Activated CD4-positive, alpha-beta T cell treated with anti-CD3 and anti-CD28 coated beads for 24 hours (primary cell): ENCODE measurements at places on chromosomes 6 and 20.

DNA sequence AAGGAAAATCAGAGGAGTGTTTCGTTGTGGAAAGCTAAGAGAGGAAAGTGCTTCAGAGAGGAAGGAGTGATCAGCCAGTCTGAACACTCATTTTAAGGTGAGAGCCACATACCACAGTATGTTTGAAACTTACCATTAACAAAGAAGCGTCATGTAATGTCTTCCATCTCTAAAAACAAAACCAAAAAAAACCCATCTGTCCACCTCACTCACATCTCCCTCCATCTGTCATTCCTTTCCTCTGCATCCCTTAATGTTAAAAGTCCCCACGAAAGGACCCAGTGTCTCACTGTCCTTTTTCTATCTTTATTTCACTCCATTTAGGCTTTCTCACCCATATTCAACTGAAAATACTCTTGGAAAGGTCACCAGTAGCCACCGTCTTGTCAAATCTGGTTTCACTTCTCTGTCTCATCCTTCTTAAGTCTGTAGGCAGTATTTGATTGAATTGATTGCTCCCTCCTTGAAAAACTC lies 59.4 kb upstream of the GNRH2 start:
- DNase-seq: no peak

DNA sequence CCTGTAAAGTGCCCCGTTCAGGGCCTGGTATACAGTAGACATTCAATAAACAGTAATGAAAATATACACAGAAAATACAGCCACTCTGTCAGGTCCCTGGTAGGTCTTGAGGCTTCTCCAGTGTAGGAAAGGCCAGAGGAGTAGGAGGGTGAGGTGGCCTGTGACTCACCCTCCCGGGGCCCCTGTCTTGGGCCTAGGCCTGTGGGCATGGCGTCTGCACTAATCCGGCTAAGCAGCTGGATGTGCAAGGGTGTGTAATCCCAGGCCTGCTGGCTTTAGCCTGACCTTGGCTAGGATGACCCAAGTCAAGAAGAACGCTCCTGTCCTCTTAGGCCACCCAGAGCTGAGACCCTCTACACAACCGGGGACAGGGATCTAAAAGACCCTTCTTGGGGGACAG lies 84.9 kb downstream of the KCNB1 start:
- DNase-seq: no peak

DNA sequence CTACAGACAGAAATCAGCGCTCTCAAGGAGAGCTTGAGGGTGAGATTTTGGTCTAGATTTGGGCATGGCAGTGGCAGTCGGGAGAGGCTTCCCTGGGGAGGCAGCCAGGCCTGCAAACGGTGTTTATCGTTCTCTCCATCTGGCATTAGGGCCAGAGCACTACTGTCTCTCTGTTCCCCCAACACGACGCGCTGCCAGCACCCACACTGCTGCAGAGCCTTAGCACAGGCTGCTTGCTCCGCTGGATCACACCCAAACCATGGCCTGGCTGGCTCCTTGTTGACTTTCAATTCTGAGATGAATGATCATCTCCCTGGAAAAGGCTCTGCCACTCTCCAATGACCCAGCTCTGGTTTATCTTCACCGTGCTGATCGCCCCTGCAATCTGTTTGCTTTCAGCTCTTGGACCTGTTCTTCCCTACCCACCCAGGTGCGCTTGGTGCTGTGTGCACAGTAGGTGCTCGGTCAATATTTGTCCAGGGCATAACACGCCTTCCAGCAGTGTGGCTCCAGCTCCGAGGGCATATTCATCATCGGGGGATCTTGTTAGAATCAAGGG lies 106.1 kb downstream of the TFAP2C start:
- no peak for DNase-seq

DNA sequence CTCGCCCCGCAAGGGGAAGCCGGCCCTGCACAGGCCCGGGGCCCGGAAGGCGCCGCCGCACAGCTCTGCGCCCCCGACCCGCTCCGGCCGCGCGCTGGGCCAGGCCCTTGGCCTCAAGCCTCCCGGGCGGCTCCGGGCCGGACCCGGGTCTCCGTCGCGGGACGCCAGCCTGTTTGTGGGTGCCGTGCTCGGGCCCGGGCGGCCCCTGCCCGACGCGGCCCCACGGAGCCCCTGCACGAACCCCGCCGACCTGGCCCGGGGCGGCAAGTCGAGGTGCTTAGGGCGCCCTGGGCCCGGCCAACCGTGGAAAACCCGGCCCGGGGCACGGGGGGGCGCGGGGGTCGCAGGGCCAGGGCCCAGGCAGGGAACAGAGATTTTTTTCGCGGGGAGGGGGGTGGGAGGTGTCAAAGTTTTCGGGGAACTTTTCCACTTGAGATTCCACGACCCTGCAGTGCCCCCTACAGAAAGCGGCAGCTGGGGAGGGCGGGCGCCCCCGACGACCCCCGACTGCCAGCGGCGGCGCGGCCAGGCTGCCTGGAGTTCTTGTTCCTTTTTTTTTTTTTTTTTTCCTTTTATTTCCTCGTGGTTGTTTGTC lies 805 bp upstream of the STX16 start:
- DNase-seq: no peak

- no peak for DNase-seq
These were observed 84.2 kb downstream of the EPB41L2 start for GRCh38 chr6:130978660-130979396.

DNA sequence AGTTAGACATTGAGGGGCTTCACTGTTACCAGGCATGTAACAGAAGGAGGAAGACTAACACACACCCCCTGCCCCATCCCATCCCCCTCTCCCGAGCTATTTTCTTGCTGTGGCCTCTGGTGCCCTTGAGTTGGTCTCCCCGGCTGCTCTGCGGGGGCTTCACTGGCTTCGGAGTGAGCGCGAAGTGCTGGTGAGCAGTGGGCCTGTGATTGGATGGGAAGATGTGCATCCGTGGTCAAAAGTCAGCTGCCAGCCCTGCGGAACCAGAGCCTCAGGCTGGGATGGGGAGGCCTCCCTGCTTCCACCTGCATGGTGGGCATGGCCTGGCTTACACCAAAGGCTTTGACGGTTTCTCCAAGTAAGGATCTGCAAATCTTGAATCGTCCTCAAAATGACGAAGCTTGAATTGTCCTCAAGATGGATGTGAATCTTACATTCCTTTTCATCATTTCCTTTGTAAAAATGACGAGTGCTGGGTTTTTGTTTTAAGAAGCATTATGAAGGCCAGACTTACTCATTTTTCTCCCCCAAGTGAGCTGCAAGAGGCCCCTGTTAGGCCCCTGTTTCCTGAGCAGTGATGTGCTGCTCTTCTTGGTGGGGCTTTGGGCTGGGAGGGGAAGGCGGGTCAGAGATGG lies 23.7 kb downstream of the SPATA2 start:
- no peak for DNase-seq

DNA sequence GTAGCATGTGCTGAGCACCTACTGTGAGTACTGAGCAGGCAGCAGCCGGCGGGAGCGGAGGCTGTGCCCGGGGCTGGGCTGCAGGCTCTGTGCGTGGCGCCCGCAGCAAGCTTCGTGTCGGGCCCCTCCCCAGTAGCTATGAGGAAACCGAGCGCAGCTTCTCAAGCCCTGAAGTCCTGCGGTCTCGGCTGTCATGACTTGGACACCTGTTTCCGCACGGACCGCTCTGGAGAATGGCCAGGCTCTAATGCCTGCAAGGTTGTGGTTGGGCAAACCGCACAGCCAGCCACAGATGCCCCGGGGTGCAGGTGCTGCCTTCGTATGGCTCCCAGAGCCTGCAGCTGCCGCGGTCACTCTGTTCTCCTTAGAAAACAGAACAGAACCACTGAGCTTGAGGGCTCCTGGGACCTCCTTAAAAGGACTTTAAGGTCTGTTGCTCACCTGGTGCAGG lies 33.7 kb downstream of the PYGB start:
- no peak for DNase-seq

DNA sequence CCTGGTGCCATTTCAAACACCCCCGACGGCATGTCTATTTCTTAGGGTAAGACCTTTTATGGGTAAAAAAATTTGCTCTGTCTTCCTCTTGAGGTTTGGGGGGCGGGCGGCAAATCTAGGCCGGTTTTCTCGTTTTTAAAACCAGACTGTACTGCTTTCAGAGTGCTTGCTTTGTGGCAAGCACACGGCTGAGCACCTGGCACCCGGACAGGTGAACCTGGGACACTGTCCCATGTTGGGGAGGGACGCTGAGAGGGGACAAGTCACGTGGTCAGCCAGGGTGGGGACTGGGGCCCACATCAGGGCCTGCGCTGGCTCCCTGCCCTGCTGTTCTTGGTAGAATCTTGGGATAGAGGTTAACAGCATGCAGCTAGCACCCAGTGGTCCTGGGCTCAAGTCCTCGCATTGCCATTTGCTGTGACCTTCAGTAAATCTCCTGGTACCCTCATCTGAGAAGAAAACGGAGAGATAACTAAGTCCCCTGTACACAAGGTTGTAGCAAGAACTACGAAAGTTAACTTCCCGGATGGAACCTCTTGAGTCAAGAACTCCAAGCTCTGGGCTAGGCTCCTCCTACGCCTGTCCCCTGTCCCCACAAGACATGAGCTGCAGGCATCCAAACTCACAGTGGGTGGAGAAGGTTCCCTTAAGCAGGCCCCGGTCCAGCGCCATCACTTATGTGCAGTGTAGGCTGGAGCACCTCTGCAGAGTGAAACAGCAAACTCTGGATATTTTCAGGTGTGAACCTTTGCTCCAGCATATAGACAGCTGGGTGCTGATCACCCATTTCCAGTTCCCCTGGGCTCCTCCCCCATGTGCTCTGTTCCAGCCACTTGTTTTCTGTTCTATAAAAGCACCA lies 41.7 kb downstream of the PMEPA1 start:
- no peak for DNase-seq

DNA sequence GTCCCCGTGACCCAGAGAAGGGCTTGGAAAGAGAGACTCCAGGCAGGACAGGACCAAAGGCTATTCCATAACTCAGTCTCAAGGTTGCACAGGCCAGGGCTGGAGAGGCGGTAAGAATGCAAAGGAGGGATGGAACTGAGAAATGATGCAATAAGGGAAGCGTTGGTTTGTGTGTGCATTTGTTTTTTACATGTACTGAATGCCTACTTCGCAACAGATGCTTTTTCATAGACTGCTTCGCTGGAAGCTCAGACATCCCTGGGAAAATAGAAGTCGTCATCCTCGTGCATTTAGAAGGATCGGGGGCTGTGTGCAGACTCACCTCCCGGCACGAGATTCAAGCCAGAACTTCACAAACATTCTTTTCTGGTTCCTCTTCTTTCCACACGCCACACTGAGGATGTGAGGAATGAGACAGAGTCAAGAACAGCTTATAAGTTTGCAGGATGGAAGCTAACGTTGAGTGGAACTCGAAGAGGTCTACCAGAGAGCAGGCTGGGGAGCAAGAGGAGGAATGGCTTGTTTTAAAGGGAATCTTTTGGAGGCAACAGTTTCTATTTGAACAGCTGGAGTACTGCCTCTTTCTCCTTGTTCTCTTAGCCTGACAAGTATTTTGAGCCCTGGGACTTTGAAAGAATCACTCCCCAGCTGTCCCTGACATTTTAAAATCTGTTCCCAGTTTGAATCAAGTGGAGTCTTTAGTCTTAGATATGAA lies 19.3 kb upstream of the LY86 start:
- no peak for DNase-seq
